Stimulated activated CD4-positive, alpha-beta T cell treated with anti-CD3 and anti-CD28 coated beads, Interleukin-12 subunit alpha, Interleukin-12 subunit beta, amount 100 ng/mL, for 24 hours (primary cell): ENCODE measurements at places on chromosomes 12 and 14.
A peak's percentile ranks its signal among the peaks of the same experiment; 100 is the strongest.

DNA sequence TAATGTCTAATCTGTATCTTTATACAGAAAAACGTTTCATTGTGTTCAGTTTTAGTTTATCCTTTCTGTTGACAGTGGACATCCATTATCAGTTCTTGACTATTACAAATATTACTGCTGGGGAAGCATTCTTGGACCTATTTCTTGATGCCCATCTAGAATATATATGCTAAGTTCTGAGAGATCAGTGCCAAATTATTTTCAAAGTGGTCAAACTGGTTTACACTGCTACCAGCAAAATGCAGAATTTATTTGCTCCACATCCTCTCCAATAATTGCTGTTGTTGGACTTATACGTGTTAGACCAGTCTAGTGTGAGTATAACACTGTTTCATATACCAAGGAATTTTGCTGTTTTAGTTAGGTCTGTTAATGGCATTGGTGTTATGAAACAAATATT is 85.5 kb upstream of the TRAF3 start:
- DNase-seq: no peak

- no peak for DNase-seq
Measured at GRCh38 chr14:95043314-95043713, 114.0 kb downstream of the DICER1 start.

DNA sequence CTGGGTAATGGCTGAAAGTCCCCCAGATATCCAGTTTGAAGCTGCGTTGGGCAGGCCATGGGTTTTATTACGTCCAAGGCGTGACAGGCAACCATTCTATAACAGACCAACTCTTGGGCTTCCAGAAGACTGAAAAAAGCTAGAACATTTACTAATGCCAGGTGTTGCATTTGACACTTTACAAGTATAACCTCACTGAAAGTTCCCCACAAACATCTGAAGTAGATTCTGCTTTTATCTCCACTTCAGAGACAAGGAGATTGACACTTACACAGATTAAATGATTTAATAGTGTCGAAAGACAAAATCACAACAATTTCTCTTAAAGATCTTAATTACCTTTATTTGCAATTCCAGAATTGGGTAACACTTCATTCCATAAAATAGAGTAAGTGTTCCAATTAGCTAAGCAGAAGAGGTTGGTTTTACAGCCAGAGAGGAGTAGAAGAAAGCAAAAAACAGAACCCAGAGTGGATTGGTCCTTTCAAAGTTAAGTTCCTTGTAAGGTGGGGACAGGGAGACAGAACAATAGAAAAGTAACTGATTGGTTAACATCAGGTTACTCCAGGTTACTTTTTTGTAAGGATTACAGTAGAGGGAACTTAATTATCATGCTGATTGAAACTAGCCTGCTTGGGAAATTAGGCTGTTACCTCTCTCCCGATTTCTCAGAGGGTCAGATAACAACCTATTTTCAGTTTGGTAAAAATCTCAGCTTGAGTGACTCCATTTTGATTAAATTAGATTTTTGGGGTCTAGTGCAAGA is 11.3 kb downstream of the SOCS2 start:
- no peak for DNase-seq

GRCh38 chr12:54021432-54022013 is 6.7 kb upstream of the HOXC6 start:
- no peak for DNase-seq

- no peak for DNase-seq
Measured at GRCh38 chr12:32471591-32472001, 72.2 kb downstream of the FGD4 start.

- no peak for DNase-seq
Measured at GRCh38 chr12:125262851-125263250, 197.6 kb downstream of the AACS start.

DNA sequence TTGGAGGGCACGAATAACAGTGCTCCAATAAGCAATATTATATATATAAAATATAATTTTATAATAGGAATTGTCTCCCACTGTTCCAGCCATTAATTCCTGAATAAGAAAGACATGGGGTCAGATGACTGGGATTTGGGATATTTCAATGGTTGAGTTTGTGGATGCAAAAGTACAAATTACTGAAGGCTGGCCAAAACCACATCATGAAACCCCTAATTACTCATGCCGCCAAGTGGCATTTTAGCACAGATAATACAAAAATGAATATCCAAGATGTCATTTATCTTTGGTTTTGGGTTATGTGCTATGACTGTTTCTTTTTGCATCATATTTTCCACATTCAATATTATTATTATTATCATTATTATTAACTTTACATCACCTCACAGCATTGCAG is 261.4 kb upstream of the TBX3 start:
- no peak for DNase-seq

DNA sequence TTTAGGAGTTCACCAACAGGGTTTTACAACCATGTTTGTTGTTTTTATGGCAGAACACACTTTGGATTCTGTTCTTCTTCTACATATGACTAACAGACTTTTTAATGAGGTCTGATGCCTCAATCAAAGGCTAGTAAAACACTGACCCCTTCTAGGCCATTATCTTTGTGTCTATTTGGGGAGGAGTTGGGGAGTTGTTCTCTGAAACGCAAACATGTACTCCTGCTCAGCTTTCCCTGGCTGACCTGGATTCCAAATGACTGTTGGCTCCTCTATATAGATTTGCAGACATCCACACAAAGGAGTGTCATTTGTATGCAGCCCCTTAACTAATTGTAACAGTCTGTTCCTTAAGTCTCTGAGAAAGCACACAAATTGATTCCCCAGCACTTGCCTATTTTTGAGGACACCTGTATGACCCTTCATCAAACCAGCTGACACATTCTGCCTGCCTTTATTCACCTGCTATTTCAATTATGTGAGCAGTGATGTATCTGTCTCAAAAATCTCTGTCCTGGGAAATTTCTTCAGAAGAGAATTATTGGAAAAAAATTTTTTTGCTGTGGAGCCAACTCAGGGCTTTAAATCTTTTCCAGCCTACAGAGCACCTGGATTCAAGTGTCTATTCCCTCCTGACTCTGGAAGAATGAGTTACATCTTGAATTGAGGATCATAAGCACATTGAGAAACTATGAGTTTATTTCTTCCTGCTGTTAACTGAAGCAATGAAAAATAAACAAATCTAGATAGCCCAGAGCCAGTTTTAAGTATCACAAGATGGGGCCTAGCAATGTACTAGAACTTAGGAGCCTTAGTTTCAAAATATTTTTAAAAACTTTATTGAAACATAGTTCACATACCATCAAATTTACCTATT is 417.2 kb downstream of the RAD51B start:
- DNase-seq: no peak

- no peak for DNase-seq
Measured at GRCh38 chr14:64860039-64860438, 19.7 kb downstream of the SPTB start.

GRCh38 chr14:85475113-85475512 is 54.8 kb upstream of the FLRT2 start:
- DNase-seq: no peak

DNA sequence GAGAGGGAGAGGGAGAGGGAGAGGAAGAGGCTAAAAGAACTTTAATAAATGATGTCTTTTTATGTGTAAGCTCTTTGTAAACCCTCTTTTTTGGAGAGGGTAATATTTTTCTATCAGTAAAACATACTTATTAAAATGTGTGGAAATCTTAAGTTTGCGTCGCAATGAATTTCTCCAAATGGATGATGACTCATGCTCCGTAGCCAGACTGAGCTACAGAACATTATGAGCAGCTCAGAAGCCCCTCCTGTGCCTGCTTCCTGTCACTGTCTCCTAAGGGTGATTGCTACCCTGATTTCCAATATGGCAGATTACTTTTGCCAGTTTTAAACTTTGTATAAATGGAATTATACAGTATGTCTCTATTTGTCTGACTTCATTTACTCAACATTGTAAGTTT is 13.0 kb upstream of the PYGL start:
- no peak for DNase-seq

- DNase-seq: no peak
Measured at GRCh38 chr14:100900837-100901390, 2.6 kb downstream of the RTL1 start.

DNA sequence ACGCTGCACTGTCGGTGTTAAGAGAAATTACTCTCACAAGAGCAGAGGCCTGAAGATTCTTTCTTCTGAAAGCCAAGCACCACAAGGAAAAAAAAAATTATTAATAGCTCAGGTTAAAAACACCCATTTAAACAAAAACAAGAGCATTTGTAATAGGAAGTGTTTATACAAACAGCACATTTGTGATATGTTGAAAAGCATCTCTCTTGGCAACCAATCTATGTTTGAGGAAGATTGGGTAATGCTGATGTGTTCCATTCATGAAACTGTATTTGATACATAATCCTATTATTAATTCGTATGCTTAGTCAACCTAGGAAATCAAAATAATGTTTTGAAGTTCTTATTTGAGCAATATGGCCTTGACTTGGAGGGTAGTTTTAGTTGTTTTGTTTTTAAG is 36.5 kb downstream of the SSPN start:
- no peak for DNase-seq

DNA sequence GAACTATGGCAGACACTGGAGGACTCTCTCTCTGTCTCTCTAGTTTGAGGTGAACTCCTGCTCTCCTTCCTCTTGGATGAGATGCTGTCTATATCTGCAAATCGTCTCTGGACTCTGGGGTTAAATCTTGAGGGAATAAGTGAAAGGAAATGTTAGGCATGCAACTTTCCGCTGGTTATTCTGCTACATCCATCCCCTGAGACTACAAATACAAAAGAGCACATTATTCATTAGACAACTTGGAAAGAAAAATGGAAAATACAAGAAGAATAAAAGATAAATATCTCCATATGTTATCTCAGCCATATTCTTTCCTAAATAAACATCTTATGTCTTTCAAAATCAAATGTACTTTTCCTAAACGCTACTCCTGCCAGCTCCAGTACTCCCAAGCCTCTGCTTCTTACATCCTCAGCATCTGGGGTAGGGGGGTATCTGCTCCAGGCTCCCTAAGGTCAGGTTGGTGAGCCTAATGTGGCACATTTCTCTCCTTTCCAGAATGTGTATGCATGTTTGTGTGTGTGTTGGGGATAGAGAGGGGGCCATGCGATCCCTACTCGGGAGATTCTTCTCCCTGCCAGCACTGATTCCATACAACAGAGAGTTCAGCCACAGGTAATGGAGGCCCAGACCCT is 102.9 kb upstream of the FSCB start:
- no peak for DNase-seq

GRCh38 chr14:21267431-21267845 is 1.8 kb downstream of the HNRNPC start:
- DNase-seq: no peak

DNA sequence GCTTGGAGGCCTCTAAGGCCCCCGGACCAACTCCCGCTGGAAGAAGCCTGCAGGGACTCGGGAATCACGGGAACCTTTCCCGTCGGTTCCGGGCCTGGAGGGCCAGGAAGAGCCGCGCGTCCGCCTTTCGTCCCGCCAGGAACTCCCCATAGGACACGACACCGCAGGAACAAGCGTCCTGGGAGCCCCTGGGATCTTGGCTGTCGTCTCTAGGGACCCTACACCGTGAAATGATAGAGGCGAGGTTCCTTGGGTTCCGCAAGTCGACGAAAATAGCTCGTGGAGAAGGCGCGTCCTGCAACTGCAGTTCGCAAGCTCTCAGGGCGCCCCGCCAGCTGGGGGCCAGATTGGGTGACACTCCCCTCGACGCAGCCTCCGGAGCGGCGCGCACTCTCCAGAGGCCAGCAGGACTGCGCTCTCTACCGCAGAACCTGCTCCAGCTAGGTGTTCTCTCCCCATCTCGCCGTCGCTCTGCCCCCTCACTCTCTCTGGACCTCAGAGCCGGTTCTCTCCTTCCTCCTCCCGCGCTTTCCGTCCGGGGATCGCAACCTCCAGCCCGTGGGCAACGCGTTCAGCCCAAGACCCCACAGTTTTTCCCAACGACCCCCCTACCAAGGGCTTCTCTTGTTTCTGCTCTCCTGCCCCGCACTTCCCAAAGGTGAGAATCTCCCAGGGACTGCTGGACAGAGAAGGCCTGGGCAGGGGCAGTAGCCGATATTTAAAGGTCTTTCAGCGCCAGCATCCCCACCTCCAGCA is 776 bp downstream of the BMP4 start:
- DNase-seq: no peak

DNA sequence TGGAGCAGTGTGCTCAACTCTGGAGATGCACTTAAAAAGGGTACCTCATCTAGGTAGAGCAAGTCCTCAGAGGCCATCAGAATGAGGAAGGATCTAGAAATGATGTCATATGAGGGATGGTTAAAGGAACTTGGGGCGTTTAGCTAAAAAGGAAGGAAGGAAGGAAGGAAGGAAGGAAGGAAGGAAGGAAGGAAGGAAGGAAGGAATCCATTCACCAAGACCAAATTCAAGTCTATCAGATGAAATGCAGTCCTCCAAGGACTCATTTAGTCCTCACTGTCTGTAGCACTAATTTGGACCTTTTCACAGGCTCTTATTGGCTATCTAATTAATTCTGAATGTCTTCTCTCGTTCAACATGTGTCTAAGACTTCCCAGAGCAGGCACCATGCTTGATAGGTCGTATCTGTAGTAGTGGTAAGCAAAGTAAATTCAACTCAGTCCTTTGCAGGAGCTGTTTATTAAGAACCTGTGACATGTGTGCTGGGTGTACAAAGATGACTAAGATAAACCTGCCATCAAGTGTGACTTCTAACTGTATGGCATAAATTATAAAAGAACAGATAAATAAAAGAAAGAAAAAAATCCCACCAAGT is 63.5 kb downstream of the LLPH start:
- no peak for DNase-seq

DNA sequence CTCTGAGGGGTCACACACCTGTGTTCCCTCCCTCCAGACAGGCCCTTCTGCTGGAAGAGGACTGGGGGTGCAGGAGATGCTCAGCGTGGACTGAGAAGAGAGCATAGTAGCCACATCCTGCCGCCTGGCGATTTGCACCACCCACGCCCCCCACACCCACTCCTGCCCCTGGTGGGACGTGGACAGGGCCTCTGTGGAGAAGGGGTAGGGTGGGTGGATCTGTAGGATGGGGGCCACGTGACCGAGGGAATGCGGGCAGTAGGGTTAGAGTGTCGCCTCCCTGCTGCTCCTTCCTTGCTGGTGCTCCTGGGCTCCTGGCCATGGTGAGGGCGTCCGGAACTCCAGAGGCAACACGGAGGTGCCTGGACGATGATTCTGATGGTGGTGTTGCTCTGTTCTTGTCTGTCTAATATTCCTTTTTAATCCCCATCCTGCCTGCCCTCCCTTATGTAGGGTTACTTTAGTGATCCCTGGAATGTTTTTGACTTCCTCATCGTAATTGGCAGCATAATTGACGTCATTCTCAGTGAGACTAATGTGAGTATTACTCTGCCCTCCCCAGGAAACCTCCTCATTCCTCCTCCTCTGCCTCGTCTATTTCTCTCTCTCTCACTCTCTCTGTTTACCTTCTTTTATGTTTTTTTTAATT is 161.5 kb upstream of the FKBP4 start:
- DNase-seq: no peak

GRCh38 chr12:13719986-13720385 is 261.4 kb downstream of the GRIN2B start:
- no peak for DNase-seq

DNA sequence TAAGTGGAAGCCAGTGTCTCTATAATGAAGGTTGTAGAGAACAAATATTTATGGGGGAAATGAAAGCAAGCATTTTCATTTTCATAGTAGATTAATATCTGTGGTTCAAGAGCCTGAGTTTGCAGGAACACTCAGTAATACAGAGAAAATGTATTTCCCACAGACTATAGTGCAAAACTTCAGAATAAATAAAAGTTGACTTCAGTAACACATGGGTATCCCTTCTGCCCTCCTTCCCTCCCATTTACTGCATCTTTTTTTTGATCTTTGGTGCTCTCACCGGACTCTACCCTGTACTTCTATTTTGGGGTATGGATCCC is 75.3 kb upstream of the AMN1 start:
- no peak for DNase-seq

GRCh38 chr12:89389755-89390661 is 37.7 kb upstream of the DUSP6 start:
- peak; percentile 7 for DNase-seq
